DMS79 (cell line): ENCODE measurements at places on chromosomes 12 and 14.

GRCh38 chr14:46490238-46490685, 161.3 kb downstream of the RPL10L start:
- DNase-seq: no peak

GRCh38 chr12:9951026-9951675, 19.0 kb upstream of the CLEC2A start:
- DNase-seq: no peak

GRCh38 chr12:85894653-85895052, 20.6 kb downstream of the NTS start:
- no peak for DNase-seq

DNA sequence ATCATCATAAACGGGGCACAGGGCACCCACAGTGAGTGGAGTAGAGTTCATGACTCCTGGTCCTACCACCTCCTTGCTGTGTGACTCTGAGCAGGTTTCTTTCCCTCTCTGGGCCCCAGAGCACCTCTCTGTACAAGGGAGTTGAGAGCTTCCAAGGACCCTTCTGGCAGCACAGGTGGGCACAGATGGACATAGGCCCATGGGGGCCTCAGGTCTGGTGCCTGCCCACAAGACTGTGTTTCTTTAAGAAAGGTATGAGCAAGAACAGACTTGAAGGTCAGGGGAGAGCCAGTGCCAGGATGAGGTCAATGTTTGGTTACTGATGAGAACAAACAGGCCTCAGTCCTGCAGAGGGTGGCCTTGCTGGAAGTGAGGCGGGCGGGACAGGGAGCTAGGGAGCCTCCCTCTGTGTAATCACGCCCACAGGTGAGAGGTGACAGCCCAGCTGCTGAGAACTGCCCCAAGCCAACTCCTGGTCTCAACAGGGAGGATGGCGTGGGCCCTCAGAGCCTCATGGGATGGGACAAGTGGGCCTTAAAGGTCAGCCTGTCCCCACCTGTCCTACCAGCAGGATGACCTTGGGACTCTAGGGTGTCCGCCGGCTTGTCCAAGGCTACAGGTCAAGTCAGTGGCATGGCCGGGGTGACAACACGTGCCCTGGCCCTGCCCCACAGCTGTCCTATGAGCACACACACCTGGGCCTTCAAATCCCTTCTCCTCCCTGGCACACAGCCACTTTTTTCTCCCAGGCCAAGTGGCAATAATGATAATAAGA, 49.1 kb downstream of the CCDC85C start:
- DNase-seq: no peak

DNA sequence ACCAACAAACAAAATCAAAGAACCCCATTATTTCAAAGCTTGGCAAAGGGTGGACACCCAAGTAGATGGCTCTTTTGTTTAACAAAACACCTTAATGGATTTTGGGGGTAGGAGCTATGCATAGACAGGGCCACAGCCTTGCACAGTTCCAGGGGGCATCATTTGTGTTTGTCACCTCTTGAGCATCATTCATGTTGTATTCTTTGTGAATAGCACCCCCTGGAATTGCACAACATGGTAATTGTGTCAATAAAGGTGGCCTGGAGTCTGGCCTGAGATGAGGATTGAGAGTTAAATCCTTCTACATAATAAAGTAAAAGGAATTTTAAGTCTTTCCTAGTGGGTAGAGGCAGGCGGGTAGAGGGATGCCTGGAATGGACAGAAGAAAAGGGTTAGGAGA, 3.3 kb upstream of the FRS2 start:
- DNase-seq: no peak

GRCh38 chr14:87073880-87074570, 919.0 kb downstream of the GALC start:
- DNase-seq: no peak

- no peak for DNase-seq
These were observed 690.3 kb downstream of the AACS start for GRCh38 chr12:125755512-125755911.

GRCh38 chr12:62934239-62934798, 631 bp downstream of the PPM1H start:
- no peak for DNase-seq

- no peak for DNase-seq
These were observed 51.0 kb downstream of the ACTN1 start for GRCh38 chr14:68927956-68928675.

DNA sequence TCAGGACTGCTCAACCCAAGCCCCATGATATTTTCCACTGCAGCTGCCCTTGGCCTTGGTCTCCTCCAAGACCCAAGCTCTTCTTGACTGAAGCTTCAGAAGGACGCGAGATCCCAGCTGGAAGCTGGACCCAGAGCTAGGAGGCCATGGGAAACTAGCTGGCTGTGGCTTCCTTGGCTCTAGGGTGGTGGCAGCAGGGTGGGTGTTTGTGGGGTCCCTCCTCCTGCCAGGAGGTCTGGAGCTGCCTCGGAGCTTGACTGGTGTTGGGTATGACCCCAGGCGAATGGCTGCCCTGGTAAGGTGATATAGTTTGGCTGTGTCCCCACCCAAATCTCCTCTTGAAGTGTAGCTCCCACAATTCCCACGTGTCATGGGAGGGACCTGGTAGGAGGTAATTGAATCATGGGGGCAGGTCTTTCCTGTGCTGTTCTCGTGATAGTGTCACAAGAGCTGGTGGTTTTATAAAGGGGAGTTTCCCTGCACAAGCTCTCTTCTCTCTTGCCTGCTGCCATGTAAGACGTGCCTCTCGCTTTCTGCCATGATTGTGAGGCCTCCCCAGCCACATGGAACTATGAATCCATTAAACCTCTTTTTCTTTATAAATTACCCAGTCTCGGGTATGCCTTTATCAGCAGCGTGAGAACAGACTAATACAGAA, 51.4 kb downstream of the TRPV4 start:
- DNase-seq: no peak

DNA sequence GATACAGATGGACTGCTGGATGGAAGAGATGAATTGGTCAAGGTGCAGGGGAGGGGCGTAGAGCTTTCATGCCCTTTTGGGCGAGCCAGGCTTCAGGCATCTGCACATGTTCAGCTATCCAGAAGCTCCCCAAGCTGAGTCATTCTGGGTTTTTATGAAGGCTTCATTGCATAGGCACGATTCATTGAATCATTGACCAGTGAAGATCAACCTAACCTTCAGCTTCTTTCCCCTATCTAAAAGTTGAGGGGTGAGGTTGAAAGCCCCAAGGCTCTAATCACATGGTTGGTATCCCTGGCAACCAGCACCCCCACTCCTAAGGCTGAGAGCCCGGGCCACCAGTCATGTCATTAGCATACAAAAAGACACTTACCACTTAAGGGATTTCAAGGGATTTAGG, 36.3 kb downstream of the RPS29 start:
- no peak for DNase-seq

DNA sequence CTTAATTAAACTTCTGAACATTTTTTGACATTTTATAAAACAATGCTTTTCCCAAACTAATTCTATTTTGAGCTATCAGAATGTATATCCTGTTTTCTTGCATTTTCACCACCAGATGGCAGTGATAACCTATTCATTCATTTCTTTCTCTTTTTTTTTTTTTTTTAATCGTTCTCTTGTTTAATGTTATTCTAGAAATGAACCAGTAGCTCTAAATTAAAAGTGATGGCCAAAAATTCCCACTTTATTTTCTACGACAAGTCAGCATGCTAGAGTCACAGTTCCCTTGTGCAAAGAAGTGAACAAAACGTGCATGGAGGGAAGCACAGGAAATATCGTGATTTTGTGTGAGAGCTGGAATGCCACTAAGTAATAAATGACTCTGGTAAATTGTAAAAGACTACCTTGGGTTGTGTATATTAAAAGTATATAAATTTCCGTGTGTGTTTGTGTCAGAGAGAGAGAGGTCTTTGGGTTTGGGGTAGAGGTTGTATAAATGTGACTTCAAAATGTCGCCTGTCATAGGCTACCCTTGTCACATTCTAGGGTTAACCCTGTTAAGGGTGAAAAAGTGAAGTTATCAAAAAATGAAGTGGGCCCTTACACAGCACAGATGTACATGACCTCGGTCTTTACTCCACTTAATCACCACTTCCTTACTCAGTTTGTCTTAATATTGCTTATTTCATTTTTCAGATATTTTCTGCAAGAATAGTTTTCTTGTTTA, 40.4 kb upstream of the LDHB start:
- no peak for DNase-seq

- DNase-seq: no peak
These were observed 415.4 kb downstream of the RAD51B start for GRCh38 chr14:68235011-68235410.

DNA sequence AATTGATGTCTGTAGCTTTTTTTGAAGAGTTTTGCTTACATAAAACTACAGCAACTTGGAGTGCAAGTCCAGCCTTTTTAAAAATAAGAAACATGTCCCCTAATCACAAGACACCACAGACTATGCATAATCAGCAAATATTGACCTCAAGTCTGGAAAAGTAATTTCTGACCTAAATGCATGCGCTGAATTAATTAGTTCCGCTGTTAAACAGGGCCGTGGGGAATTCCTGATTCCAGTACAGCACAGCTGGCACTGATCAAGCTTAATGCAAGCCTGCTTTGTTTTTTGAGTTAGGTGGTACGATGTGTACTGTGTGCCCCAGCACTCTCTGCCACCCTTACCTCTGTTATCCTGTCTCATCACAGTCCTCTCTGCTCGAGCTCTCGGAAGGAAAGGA, 9.2 kb downstream of the MLH3 start:
- no peak for DNase-seq

- DNase-seq: no peak
These were observed 40.3 kb downstream of the NELL2 start for GRCh38 chr12:44835641-44836379.

DNA sequence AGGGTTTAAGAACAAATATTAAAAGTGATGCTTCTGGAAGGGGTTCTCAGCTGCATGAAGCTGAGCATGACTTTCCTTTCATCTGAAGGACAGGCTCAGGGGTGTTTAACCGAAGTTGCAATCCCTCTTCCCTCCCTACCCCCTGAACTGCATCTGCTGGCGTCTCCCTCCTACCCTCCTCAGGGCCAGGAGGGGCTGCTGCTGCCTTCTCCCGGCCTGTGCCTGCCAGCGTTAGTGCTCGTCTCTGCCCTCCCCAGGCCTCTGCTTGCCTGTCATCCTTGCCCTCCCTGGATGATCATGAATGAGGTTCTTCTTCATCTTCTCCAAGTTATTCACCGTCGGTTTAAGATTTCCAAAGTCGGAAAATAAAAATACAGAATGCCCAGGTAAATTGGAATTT, 12.2 kb downstream of the SMOC1 start:
- DNase-seq: no peak

DNA sequence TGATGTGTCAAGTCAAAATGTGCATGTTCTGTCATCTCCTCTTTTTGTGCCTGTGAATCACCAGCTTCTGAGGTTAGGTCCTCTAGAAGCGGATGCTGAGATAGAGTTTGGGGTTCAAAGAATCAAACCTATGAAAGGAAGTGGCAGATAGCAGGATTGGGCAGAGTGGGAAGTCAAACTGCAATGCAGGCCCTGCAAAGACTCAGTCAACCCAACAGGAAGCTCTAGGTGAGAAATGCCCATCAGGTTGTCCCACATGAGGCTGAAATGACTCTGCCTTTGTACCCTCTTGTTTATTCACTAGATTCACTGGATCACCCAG, 4.5 kb upstream of the MIA2 start:
- DNase-seq: no peak
